GM12878 (cell line): ENCODE measurements at places on chromosomes 13 and 19.
A peak's percentile ranks its signal among the peaks of the same experiment; 100 is the strongest.

- no peak for DNase-seq
These were observed 722 bp upstream of the ICAM1 start for GRCh38 chr19:10270180-10270615.

GRCh38 chr13:32001154-32001768, 30.3 kb upstream of the FRY start:
- no peak for DNase-seq

DNA sequence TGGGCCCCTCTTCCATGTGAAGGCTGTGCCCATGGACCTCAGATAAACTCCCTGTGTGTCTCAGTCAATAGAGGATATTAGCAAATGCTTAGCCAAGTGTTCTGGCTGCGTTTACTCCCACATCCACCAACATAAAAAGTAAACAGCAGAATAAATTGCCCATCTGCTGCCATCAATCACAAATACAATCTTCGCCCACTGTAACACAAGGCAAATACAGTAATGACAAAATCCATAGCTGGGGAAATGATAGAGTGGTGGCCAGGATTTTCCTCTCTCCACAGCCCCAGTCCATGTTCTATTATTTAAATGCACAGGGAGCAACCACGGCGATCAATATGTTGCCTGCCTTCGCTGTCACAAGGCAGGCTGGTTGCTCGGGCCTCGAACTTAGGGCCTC, 376.5 kb downstream of the UQCRFS1 start:
- no peak for DNase-seq

GRCh38 chr19:52095172-52096014, at the start of gene ZNF841:
TSS of gene ZNF841 (minus strand) at chr19:52095765. CDS start at chr19:52084801, 10,964 bp downstream.
- DNase-seq = peak; percentile 60

GRCh38 chr19:3849092-3849491, 19.7 kb downstream of the ZFR2 start:
- DNase-seq = no peak

DNA sequence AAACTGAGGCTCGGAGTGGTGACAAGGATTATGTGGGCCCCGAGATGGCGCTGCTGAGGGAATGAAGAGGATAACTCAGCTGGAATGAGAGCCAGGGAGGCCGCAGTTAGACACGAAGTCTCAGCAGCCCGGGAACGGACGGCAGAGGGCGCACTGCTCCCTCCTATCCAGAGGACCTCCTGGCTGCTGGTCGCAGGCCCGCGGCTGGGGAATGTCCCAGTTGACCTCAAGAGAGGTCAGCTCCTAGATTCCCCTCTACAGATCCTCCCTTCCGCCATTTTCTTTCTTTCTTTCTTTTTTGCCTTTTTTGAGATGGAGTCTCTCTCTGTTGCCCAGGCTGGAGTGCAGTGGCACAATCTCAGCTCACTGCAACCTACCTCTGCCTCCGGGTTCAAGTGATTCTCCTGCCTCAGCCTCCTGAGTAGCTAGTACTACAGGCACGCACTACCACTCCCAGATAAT, 24.1 kb upstream of the ASPDH start:
- no peak for DNase-seq

GRCh38 chr13:110653851-110654250, 38.5 kb downstream of the NAXD start:
- DNase-seq = no peak

GRCh38 chr19:18541992-18542940, 1.1 kb downstream of the FKBP8 start:
- DNase-seq = no peak

DNA sequence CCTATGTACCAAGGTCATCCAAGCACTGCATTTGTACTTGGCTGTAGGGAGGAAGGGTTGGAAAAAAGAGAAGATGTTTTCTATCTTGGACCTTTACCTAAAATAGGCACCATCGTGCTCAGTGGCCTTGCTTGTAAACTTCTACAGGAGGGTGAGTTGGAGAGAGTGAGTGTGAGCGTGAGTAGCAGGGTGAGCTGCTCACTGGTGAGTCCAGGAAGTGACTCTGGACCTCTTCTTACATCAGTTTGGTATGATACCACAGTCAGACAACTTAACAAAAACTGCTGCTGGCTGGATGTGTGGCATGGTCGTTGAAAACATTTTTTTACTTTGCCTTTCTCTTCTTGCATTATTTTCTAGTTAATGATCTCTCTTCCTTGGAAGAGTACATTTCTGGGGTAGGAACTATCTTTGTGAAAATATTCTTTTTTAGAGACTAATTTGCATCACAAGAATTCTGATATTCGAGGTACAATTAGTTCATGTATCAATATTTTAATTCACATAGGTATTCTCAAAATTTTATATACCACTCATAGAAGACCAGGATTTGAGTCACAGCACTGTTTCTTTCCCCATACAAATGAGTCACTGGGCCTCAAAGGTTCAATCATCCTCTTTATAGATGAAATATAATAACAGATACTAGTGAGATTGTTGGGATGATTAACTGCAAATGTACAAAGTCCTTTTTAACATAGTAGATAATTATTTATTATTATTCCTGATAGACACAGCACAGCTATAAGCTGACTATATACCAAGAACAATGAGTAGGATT, 651 bp downstream of the SERPINE3 start:
- DNase-seq = no peak

- no peak for DNase-seq
These were observed 105.6 kb downstream of the DHRS12 start for GRCh38 chr13:51698352-51698751.

GRCh38 chr19:38993271-38993670, 17.7 kb upstream of the FBXO17 start:
- DNase-seq = no peak

DNA sequence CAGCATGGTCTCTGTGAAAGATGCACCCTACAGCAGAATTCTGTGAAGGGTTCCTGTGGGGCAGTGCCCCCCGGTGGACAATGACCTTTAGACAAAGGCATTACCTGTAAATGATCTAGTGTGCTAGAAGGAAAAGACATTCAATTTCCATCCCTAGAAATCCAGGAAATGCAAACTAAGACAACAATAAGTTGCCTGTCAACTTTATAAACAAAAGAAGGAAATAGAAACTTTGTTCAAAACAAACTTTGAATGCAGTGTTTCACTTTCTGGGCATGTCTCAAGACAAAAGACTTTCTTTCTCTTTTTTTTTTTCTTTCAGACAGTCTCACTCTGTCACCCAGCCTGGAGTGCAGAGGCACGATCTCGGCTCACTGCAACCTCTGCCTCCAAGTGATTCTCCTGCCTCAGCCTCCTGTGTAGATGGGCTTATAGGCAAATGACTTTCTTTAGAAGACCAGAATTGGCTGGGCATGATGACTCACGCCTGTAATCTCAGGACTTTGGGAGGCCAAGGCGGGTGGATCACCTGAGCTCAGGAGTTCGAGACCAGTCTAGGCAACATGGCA, 15.5 kb downstream of the TEX101 start:
- DNase-seq = no peak

GRCh38 chr19:11821474-11822109, 7.5 kb downstream of the ZNF440 start:
- no peak for DNase-seq

GRCh38 chr19:47776568-47776967, 1.9 kb upstream of the SELENOW start:
- no peak for DNase-seq

DNA sequence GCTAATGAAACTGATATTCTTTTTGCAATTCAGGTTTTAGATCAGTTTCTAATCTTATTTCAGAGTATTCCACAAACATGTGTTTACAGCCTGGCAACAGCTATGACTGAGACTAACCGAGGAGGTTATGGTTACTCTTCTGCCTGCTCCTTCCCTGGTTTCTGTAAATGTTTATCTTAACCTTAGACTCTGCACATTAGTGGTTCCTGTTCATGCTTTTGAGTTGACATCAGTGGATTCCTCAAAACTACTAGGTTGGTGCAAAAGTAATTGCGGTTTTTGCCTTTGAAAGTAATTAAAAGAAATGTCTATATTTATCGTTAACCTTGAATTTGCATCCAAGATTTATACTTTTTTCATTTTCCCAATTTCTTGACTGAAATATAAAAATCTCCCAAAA, 237.0 kb upstream of the TSHZ3 start:
- no peak for DNase-seq

GRCh38 chr19:39765091-39766076, 13.3 kb upstream of the LEUTX start:
- no peak for DNase-seq

GRCh38 chr19:55031178-55031577, 6.9 kb downstream of the GP6 start:
- no peak for DNase-seq

DNA sequence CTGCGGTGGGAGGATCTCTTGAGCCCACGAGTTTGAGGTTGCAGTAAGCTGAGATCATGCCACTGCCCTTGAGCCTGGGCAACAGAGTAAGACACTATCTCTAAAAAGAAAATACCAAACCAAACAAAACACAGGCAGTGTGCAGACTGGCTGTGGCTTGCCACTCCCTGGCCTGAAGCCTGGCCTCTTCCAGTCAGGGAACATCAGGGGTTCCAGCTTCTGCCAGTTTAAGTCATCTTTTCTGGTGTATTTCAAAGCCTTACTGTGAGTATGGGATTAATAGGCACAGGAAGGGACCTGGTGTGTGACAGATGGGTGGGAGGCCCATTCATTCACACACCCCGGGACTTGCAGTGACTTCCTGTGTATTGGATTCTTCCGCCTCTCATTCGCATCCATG, 27.0 kb upstream of the F2RL3 start:
- DNase-seq = no peak

DNA sequence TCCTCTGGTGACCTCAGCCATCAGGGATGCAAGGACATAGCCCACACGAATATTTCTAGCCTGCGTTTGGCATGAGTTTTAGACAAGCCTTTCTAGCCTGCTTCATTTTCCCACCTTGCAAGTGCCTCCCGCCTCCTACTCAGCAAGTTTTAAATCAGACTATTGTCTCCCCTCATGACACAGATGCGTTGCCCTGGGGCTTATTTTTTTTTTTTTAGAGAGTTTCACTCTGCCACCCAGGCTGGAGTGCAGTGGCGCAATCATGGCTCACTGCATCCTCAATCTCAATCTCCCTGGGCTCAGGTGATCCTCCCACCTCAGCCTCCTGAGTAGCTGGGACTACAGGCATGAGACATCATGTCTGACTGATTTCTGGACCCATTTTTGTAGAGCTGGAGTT, 14.6 kb downstream of the GJB2 start:
- DNase-seq = no peak

- DNase-seq = no peak
These were observed 89.9 kb downstream of the FGF14 start for GRCh38 chr13:102311901-102312300.

GRCh38 chr19:18846862-18847548, 15.2 kb downstream of the UPF1 start:
- DNase-seq = no peak

DNA sequence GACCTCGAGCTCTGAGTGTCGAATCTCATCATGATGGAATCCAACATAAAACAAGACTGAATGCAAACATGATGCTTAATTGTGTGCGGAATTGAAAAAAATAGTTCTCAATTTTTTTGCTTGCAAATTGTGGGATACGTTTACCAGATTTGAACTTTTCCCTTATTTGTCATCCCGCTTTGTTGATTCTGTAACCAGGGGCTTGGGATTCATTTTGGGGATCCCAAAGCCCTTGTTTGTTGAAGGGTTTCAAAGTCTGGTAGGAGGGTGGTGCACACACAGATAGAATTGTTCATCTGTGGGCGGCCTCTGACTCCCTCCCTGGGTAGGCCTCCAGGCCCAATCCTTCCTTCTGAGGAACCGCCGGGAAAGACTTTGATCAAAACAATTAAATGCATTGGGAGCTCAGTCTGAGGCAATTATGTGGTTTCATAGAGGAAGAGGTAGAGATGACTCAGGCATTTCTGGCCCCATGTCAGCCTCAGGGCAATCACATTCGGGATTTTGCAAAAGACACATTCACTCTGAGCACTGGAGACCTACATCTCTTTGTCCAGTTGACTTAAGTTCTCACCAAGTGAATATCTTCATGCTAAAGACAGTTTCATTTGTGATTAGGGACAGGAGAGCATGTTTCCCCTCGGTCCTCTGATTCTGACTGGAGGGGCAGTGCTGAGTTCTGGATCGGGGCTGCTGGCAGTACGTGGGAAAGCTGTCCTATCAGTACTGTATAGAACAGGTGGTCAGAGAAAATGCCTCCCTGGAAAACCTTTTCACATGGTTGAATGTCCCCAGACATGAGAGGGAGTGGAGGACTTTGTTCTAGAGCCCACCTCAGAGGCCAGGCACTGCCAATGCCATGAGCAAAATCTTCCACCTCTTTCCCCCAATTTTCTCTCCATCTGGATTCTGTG, 27.8 kb upstream of the IGFL4 start:
- no peak for DNase-seq

GRCh38 chr13:112971288-112971643, 2.3 kb downstream of the MCF2L start:
- DNase-seq = no peak

GRCh38 chr13:90276216-90276615, 1071.3 kb upstream of the MIR17HG start:
- no peak for DNase-seq

- DNase-seq = no peak
These were observed 11.3 kb downstream of the GTPBP3 start for GRCh38 chr19:17348700-17349099.

GRCh38 chr13:21657538-21657937, 13.3 kb upstream of the FGF9 start:
- DNase-seq = no peak

GRCh38 chr13:23771552-23771951, 117.6 kb downstream of the MIPEP start:
- peak; percentile 76 for DNase-seq

DNA sequence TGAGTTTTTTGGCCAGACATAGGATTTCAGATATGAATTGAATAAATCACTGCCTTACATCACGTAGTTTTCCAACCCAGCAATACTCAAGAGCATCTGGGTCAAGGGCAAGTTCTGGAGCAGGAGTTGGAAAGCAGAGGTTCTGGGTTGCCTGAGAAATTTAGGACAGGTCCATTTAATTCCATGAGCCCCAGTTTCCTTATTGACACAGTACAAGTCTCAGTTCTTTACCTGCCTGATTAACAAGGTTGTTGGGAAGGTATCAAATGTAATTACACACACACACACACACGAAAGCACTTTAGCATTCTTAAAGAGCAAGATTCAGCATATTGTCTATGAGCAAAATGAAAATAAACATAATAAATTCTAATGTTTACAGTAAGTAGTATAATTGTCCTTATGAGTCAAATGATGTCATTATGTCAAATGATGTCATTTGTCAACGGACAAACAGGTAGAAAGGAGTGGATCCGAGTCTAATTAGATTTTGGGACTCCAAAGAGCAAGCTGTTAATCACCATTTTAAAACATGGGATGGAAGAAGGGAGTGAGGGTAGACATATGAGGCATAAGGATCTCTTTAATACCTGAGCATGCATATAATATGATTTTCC, 268.4 kb upstream of the ARGLU1 start:
- no peak for DNase-seq

GRCh38 chr13:102707467-102707866, 12.6 kb upstream of the METTL21C start:
- DNase-seq = no peak

DNA sequence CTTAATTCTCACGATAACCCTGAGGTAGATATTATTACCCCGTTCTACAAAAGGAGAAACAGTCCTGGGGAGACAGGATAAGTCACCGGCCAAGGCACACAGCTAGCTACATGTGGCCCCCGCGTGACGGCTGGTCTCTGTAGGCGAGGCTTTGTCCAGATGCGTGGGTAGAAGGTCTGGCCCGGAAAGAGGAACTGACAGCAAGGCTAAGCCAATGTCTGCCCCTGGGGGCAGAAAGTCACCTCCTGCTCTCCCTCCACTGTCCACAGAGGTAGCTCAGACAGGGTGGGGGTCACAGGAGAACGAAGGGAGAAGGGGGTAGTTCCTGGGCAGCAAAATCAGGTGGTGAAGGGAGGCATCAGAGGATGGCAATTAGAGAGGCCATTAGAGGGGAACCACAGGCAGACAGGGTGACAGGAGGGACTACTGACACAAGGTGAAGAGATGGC, 1.8 kb downstream of the APOC4 start:
- no peak for DNase-seq
